ENCODE measurements at places on chromosomes 4 and X.
A peak's percentile ranks its signal among the peaks of the same experiment; 100 is the strongest.

GRCh38 chrX:23552303-23552702 lies 115.0 kb upstream of the PRDX4 start:
- DNase-seq: no peak

DNA sequence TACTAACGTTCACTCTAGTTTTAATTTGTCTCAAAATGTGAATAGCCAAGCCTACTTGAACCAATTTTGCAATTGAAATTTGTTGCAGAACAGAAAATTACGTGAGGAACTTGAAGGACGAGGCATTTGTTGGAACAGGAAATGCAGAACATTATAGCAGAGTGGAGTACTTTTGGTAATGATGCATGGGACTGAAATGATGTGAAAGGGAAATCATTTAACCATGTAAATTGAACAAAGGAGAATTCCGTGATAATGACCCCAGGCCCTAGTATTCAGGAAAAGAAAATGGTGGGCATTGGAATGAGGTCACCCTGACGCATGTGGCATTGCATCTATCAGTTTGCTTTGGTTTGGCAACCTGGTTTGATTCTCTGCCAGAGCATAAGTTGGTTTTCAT lies 44.9 kb upstream of the BEND4 start:
- DNase-seq: no peak

GRCh38 chr4:137310593-137311490 lies 221.5 kb downstream of the PCDH18 start:
- DNase-seq: no peak

DNA sequence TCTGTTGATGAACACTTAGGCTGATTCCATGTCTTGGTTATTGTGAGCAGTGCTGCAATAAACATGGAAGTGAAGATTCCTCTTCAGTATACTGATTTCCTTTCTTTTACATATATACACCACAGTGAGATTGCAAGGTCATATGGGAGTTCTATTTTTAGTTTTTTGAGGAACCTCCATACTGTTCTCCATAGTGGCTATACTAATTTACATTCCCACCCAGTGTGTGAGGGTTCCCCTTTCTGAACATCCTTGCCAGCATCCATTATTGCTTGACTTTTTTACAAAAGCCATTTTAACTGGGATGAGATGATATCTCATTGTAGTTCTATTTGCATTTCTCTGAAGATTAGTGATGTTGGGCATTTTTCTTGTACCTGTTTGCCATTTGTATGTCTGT lies 80.5 kb upstream of the GALNT7 start:
- DNase-seq: no peak

DNA sequence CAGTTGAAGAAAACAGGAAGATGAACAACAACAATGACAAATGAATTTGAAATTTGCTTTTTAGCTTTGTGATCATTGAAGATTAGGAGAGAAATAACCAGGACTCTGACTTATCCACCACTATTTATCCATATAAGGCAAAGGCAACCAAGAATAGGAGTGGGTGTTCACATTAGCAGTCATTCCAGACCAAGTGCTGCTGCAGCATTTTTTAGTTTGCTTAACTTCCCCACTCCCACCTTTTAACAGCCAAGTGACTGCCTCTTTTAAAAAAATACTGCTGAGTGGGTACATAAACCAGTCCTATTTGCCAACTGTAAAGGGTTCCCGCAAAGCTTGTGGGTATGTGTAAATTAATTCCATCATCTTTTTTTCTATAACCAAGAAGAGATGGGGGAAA lies 230.9 kb downstream of the IQCM start:
- no peak for DNase-seq

DNA sequence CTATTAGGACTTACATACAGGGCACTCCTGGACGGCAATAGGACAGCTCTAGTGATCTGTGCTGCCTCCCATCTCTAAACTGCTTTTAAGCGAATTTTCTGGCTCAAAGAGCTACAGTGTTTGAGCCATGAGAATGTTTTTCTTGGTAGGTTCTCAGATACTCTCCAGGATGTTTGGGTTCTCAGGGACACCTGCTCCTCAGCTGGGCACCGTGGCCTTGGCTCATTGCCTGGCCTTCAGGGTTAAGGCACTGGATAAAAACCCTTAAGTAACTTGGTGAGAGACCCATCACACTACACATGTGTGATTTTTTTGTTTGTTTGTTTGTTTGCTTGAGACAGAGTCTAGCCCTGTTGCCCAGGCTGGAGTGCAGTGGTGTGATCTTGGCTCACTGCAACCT lies 38.5 kb upstream of the HERC5 start:
- DNase-seq: no peak

DNA sequence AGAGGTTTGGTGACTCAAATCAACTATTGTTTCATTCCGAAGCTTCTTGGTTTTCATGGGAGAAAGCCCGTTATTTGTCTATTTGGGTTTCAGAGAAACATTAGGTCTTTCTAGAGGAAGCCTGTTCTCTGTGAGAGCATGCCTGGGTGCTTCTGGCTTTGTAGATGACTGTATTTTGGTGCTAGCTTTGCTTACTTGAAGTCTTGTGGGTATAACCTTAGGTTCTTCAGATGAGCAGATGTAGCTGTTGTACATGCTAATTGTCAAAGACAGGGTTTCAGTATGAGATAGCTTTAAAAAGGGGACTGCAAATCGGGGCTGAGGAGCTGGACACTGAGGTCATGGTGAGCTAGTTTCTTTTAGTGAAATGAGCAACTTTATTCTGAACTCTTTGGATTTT lies 7.9 kb upstream of the STOX2 start:
- no peak for DNase-seq

DNA sequence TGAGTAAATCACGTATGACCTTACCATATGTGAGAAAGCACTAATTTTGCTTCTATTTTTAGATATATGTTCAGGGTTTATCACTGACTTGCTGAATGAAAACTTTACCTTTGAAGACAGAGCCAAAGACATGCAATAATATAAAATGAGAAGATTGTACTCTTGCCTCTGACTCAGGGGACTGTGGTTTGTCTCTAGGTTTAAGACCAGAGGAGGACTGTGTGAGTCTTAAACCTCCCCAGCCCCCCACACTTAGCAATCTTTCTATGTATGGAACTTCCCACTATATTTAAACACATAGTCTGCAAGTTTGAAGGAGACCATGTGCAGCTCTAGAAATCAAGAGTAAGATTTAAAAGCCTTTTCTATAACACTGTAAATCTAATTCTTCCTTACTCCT lies 368.7 kb upstream of the FAM241A start:
- no peak for DNase-seq

- DNase-seq: no peak
Measured at GRCh38 chr4:70508801-70509200, 9.6 kb upstream of the AMTN start.

DNA sequence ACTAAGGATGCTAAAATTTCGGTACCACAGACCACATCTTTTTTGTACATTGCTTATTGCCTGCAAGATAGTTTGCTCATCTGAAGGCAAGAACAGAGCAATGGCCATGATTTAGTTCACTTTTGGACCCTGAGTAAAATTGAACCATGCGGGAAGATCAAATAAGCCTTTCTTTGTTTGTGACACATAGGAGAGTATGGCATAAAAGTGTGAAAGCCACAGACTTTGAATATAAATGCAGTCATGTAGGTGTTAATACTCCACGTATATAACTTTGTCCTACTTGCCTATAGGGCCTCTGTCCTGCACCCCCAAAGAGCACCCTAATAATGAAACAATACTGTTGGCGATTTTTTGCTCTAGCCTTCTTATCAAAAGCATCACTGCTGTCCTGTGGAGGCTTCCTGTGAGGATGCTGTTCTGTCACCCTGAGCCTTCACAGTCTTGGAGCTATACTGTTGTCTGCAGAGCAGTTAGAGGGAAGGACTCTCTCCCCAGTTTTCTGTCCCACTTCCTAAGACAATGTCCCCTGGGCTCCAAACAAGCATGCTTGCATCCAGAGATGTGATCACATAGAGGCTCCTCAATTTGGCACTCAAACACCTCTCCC lies 10.2 kb upstream of the CXCL13 start:
- DNase-seq: no peak

- DNase-seq: no peak
Measured at GRCh38 chr4:41024556-41025491, 189.5 kb downstream of the APBB2 start.

DNA sequence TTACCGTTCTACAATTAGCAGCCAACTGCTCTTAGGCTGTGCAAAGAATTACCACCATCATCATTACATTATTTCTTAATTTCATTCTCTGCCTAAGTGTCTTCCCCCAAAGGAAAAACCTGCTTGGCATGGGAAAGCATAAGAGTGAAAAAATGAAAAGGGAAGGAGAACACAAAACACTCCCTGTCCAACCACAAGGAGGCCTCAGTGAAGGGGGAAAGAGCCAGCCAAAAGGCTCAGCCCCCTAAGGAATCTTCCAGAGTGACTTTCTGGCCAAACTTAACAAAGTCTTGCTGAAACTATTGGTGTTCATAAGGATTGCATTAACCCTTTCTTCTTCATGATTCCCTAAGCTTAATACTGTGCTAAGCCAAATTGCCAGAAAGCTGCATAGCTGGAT lies 287.4 kb downstream of the SMARCA1 start:
- no peak for DNase-seq

GRCh38 chr4:114400531-114400930 lies 198.1 kb upstream of the UGT8 start:
- no peak for DNase-seq

DNA sequence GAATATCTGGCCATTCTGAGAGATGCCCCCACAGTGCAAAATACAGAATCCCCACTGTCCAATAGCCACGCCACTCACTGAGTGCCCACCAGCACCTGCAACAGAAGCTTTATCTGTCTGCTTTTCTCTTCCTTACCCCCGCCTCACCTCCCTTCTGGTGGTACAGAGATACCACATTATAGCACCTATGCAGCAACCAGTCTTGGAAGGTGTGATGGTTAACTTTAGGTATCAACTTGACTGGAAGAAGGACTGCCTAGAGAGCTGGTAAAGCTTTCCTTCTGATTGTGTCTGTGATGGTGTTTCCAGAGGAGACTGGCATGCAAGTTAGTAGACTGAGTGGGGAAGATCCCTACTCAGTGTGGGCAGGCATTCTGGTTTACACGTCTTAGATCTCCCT lies 61.8 kb upstream of the TXK start:
- DNase-seq: no peak

DNA sequence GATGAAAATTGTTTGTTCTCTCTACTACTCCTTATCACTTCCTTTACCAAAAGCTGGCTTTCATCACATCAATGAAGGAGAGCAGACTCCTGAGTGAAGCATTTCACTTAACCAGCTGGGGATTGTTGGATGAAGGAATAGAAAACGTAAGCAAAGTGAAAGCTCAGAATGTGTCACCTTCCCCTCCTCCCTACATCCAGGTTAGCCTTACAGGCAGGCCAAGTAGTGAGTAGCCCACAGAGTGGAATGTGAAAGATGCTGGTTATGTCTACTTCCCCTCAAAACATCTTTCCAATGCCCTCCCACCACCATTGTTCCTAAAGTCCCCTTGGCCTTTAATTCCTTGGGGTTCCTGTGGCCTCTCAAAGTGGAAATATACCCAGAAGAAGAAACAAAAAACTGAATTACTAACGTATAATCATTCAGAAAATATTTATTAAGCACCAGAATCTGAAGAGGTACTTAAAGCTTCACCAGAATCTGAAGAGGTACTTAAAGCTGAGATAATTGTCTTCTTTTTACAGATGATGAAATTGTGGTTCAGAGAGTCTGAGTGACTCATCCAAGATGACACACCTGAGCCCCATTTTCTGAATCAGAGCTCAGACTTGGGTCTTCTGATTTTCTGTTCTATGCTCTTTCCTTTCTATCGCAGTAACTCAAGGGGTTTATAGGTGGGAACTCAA lies 6.5 kb downstream of the P2RY4 start:
- no peak for DNase-seq

GRCh38 chrX:9249051-9249846 lies 215.3 kb upstream of the FAM9B start:
- DNase-seq: no peak

- DNase-seq: peak; percentile 59
Measured at GRCh38 chrX:119753639-119754257, 4.6 kb upstream of the SOWAHD start.

DNA sequence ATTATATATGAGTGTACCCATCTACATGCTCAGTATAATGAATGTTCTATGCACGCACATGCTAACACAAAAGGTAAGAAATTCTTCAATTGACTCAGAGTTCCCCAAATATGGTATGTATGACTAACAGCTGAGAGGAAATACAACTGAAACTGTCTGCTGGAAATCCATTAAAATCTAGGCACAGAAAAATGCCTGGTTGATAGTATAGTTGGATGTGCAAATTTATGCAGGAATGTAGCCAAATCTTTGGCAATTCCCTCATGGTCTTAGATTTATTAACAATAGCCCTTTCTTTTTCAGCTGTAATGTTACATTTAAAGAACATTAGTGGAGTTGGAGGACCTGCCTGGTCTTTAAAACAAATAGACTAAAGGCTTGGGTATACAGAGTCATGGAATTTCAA lies 5.5 kb downstream of the CAMK2D start:
- DNase-seq: no peak

DNA sequence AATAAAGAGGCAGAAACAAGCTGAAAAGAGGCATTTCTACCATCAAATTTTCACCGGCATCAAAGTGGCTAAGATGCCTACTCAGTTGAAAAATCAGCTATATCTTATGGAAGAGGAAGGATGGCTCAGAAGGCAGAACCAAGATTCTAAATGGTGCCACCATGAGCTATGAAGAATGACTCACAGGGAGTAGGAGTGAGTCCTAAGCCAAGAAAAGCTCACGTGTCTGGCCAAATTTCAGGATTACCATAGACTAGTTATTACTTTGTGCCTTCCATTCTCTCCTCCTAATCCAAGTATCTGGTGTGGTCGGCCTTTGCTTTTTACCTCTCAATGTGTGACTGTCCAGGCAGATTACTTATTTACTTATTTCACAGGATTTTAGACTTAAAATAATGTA lies 54.8 kb downstream of the BMP3 start:
- DNase-seq: no peak

DNA sequence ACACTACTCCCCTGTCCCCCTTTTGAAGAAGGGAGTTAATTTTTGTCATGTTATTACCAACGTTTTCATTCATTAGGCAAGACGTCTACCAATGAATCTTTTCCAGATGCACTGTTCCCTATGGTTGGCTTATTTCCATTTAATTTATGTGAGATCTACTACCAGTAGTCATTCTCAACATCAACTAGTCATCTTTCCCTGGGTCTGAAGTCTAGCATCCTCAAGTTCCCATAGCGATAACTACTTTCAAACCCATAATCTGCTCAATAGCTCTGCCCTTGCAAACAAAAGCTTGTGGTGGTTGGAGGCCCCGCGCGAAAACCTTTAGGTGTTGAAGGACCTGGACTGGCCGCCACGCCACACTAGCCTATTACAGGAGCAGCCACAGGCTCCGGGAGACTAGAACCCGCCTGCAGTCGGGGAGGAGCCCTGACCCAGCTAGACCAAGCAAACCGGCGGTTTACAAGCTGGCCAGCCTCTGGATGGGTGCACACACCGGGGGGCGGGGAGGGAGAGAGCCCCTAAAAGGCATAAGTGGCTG lies 746 bp downstream of the PPAT start:
- peak; percentile 51 for DNase-seq

DNA sequence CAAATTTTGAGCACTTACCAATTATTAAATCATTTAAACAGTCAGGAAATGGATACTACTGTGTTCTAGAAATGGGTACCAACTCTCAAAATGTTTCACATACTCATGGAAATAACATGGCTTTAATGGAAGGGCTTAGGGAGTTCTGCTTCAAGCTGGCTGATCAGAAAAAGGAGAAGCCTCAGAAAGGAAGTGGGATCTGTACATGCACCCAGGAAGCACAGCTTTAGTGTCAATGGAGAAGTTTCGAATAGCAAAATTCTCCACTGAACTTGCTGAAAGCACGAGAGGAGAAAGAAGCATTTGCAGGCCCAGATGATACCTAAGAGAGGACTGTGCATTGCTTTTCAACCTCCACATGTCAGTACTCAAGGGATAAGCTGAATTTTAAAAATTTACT lies 11.1 kb upstream of the HS3ST1 start:
- DNase-seq: no peak

- no peak for DNase-seq
Measured at GRCh38 chr4:121861426-121861825, 8.8 kb downstream of the BBS7 start.
